Esophagus squamous epithelium (tissue), 5 donors: ENCODE measurements at places on chromosomes 5 and 9.

DNA sequence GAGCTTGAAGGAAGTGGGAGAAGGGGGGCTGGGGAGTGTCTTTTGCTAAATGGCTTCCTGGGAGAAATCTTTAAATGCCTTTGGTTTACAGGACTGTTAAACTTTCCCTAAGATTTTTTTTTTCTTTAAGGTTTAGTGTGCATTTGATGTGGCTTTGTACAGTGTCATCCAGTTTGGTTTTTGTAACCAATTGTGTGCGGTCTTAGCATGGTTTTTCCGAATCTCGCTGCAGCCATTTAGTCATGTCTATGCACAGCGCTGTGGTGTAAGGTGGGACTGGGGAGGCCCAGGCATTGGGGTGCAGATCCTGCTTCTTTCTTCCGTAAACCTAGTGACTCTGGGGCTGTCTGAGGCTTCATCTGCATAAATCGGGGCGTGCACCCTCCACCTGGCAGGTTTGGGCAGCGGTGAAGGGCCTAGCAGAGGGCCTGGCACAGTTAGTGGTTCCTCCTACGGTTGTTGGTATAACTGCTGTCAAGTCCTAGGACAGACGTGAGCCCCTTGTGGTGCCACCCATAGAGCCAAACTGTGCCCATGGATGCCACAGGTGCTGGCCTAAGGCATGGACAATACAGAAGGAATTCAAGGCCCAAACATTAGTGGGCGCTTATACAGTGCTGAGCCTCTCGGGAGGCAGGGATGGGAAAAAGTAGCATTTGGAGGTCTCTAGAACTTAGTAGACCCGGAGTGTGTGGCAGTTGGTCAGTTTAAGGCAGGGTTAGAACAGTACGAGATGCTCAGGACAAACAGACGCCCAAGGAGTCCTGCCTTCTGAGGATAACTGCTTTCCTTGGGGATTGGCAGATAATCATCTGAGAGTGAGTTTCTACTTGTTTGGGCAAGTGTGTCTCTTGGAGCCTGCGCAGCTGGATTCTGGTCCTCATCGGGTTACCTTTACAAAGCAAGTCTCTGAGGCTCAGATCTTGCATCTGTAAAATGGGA lies 1.5 kb downstream of the PRRC2B start:
- DNase-seq = no peak

GRCh38 chr5:60540856-60541805 lies 158.8 kb downstream of the DEPDC1B start:
- no peak for DNase-seq

GRCh38 chr5:67547682-67548081 lies 351.1 kb upstream of the CD180 start:
- no peak for DNase-seq

GRCh38 chr5:172795318-172795977 lies 24.5 kb upstream of the DUSP1 start:
- DNase-seq = no peak

GRCh38 chr5:134545070-134545868 lies 19.8 kb downstream of the JADE2 start:
- DNase-seq = no peak
